ENCODE measurements at places on chromosomes 6 and 20.

DNA sequence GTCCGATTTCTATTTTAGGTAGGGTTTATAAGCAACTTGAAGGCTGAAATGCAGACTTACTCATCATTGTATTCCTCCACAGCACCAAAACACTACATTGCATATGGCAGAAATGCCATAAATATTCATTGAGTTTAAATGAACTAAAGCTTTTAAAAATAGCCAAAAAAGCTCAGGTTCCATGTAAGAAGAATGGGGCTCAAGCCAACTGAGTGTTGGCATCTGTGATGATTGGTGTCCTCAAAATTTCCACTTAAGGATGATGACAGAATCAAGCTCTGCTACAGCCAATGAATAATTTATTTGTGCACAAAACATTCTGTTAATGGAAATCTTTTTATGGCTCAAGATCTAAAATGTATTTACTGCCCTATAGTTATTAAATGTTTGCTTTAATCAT is 115.4 kb downstream of the HIVEP2 start:
- no peak for DNase-seq

- DNase-seq: no peak
Measured at GRCh38 chr6:162371121-162371520, 356.4 kb downstream of the PRKN start.

- no peak for DNase-seq
Measured at GRCh38 chr6:165486183-165487137, 176.6 kb downstream of the PDE10A start.

DNA sequence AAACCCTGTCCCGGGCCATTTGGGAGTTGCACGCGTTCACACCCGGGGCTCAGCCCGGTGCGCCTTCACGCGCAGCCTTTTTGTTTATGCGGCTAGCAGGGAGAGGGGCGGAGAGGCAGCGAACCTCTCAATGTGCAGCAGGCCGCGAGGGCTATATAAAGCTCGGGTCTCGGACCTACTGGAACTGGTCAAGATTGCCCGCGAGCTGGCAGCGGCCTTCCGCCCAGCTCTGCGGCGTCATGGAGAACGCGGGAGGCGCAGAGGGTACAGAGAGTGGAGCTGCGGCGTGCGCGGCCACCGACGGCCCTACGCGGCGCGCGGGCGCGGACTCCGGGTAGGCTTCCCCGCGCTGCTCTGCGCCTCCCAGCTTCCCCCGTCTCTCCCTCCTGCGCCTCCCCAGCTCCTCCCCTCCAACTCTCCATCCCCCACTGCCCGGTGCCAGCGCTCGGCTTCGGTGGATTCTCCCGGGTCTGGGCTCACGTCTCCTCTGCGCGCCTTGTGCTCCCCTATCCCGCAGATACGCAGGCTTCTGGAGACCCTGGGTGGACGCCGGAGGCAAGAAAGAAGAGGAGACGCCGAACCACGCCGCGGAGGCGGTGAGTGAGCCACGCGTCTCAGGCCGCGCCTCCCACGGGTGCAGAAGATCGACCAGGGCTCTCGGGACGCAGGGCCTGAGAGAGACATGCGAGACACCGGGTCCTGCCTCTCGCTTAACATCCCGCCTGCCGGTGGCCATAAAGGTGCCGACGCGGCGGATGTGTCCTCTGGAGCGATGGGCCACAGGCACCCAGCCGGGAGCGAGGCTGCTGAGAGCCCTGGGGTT is at the start of gene RIPPLY2:
TSS of gene RIPPLY2 (plus strand) at position 183 of the 823 bp plus-strand sequence. CDS start at position 240, 57 bp downstream.
- DNase-seq: peak; percentile 88

- DNase-seq: no peak
Measured at GRCh38 chr6:81002126-81002525, 750.4 kb downstream of the TENT5A start.

GRCh38 chr20:8913456-8913855 is 155.4 kb upstream of the PLCB4 start:
- no peak for DNase-seq

GRCh38 chr6:169292338-169293124 is 38.9 kb upstream of the THBS2 start:
- no peak for DNase-seq

All from NCI-H774 (cell line).